ENCODE measurements at places on chromosomes 5 and 9.
A peak's percentile ranks its signal among the peaks of the same experiment; 100 is the strongest.

DNA sequence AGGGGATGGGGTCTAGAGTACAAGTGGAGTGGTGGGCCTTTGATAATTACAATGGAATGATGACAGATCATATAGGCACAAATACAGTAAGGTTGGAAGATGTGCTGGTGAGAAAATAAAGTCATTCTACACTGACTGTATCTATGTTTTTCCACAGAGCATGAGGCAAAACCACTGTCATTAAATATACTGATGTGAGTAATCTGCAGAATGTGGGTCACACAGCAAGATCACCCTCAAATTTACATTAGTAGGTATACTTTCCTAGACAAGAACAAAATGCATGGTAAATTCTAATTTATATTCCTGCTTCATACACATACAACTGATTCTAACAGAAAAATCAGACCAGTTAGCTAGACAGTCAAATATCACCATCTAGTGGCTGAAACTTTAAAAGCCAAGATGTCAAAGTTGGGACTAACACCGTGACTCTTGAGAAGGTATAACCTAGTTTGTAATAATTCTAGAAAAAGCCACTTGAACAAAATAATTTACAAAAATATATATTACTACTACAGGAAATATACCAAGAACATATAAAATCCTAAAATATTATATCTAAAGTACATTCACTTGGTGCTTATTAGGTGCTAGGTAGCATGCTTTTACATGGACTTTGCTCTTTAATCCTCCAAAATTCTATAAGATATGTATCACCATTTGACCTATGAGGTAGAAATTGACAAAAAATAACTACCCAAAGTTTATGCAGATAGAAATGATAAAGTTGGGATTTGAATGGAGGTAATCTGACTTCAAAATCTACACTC lies 19.5 kb downstream of the TTC33 start:
- no peak for DNase-seq

- DNase-seq = no peak
These were observed 149.0 kb downstream of the RANBP17 start for GRCh38 chr5:171010816-171011215.

GRCh38 chr5:50595199-50595598 lies 71.2 kb upstream of the PARP8 start:
- DNase-seq = no peak

DNA sequence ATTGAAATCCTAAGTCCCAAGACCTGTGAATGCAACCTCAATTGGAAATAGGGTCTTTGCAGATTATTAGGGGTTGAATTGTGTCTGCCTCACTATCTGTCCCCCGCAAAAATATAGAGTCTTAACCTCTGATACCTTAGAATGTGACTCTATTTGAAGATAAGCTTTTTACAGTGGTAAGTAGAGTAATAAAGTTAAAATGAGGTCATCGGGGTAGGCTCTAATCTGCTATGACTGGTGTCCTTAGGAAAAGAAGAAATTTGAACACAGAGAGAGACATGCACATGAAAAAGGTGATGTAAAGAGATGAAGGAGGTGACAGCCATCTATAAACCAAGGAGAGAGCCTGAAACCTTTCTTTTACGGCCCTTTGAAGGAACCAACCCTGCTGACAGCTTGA lies 287.1 kb upstream of the ADRA1B start:
- no peak for DNase-seq

- no peak for DNase-seq
These were observed 156.6 kb downstream of the AOPEP start for GRCh38 chr9:94882966-94883641.

DNA sequence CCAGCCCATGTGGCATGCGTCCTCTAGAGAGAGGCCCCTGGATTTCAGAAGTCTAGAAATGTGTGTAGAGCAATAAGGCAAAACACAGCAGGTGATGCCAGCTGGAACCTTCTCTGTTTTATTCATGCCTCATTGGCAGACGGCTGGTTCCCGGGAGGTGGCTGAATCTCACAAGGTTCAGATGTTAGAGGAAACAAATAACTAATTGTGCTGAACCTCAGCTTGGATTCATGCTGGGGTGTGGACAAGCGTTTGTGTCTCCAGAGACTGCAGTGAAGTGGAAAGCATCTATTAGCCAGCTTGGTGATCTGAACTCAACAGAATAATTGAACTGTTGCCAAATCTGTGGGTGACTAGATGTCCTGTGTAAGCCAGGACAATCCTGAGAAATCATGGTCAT lies 131.1 kb upstream of the NR4A3 start:
- DNase-seq = no peak

- no peak for DNase-seq
These were observed 11.0 kb upstream of the ERMP1 start for GRCh38 chr9:5843794-5844471.

GRCh38 chr9:24045150-24045549 lies 219.1 kb upstream of the ELAVL2 start:
- no peak for DNase-seq

DNA sequence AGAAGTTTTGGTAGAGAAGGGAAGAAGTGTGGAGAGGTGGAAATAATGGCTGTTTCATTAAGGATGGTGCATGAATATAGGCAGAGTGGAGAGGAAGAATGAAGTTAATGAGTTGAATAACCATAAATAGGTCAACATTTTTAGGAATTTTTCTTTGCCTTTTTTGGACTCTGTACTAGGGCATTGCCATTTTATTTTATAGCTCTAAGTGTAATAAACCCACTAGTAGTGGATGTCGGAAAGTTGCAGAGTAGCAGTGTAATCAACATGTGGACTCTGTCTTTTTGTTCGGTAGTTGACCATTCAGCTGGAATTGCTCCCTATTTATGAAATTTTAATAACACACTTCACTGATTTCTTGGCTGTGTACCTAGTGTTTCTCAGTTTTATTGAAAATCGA lies 199.1 kb downstream of the WDR70 start:
- no peak for DNase-seq

GRCh38 chr5:23217159-23217558 lies 290.2 kb upstream of the PRDM9 start:
- no peak for DNase-seq

GRCh38 chr9:19028835-19029451 lies 4.1 kb downstream of the SAXO1 start:
- DNase-seq = no peak

DNA sequence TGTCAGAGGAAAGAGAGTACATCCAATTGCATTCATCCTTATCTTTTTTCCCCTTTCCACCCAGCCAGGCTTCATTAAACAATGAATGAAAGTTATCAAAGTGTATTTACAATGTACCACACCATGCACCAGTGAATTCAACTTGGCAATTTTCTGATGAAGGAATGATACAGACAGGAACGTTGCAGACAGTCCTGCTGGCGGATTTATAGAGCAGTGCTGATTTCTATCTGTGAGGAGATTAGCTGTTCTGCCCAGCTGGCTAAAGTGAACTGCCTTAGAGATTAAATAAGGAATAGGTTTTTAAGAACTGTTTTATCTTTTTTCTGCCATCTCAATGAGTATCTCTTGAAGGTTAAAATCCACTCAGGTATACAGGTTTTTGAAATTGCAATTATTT lies 403.9 kb downstream of the CDH18 start:
- DNase-seq = no peak

- DNase-seq = no peak
These were observed 5.6 kb downstream of the EFNA5 start for GRCh38 chr5:107665036-107665570.

GRCh38 chr5:124581738-124582560 lies 164.5 kb downstream of the ZNF608 start:
- DNase-seq = no peak

DNA sequence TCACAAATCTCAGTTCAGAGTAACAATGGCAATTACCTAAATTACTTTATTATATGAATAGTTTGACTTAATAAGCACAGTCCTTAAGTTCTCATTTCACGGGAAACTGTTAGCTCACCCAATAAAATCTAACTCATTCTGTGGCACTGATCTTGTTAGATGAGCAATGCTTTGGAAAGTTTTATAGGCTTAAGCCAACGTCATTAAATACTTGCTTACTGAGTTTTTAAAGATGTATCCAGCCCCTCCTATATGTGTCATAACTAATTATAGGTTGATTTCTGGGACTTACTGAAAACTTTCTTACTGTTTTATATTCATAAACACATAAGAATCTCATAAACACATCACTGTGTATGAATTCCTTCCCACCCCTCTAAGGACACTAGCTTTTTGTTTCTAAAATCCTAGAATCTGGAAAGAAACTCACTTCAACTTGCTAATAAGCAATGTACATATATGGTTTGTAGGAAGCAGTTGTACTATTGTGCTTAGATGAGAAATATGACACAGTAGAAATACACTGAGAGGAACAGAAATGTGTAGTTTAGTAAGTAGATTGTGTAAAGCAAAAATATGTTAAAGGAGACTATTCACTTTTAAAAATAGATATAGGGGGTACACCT lies 14.1 kb upstream of the MARCOL start:
- DNase-seq = no peak

DNA sequence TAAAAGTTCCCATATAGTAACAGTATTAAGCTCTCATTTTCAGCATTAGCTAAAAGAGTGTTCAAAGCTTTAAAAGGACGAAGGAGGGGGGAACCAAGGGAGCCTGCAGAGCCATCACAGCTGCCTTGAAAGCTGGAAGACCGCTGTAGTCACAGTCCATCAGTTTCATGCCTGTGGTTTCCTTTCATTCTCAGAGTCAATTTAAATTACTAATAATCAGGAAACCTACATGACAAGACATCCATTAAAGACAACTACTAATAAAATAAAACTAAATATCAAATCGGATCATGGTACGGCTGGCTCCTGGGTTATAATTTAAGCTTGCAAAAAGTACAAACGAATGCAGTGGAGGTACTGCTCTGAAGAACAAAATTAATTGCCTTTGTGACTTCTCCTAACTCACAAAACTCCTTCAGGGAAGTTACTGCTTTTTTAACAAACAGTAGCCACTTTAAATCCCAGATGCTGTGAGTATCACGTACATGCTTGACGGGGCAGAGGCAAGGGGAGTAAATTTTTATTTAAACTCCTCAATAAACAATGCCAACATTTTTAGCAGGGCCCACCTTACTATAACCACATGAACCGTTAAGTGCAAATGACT lies 213.5 kb downstream of the DENND1A start:
- DNase-seq = no peak

- DNase-seq = no peak
These were observed 1509.7 kb downstream of the MAT2B start for GRCh38 chr5:165015126-165015525.

DNA sequence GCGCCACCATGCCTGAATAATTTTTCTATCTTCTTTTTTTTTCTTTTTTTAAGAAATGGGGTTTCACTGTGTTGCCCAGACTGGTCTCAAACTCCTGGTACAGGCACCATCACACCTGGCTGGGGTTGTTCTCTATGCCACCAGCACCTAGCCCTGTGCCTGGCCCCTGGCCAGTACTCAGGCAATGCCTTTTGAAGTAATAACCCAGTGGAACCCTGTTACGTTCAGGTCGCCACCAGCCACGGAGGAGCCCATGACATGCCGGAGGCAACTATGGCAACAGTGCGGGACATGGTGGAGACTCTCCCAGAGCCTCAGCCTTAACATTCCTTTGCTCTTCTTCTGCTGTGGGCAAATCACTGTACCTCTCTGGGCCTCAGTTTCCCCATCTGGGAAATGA lies 14.1 kb downstream of the COL15A1 start:
- no peak for DNase-seq

DNA sequence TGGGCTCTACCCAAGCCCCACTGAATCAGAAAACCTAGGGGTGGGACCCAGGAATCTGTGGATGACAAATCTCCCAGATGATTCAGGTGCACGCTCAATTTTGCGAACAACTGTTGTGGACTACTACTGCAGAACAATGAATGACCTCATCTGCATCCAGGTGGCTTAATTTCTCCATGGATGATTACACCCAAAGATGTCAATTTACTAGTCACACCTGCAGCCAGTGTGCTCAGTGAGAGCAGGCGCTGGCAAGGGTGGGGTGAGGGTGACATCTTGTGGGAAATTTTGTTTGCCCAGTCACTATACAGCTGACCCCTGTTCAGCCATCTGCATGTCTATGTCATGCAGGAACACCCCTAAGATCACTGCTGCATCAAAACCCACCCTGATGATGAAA lies 118.2 kb downstream of the ENTREP1 start:
- no peak for DNase-seq

- DNase-seq = no peak
These were observed 14.9 kb upstream of the DELE1 start for GRCh38 chr5:141908796-141909195.

DNA sequence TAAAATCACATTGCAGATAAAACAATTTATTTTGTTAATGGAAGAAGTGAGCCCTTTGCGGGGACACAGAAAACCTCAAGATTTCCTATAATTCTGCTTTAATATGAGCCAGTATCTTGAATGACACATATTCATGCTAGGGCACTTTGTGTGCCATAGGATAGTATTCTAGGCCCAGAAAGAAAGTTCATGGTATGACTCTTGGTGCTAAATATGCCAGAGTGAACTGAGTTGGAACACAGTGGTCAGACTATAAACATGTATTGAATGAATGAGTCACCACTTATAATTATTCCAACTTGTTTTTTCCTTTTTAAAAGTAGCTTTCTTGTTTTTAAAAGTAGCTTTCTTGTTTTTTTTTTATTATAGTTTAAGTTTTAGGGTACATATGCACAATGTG lies 46.0 kb downstream of the ADAMTS19 start:
- DNase-seq = no peak

GRCh38 chr9:125902831-125903512 lies 155.8 kb downstream of the PBX3 start:
- DNase-seq = no peak

- DNase-seq = no peak
These were observed 446.6 kb downstream of the ARHGEF28 start for GRCh38 chr5:74072646-74073045.

- DNase-seq = peak; percentile 84
These were observed 3.9 kb upstream of the NKD2 start for GRCh38 chr5:1004461-1005248.

GRCh38 chr5:34439601-34440000 lies 216.5 kb upstream of the RAI14 start:
- DNase-seq = no peak

DNA sequence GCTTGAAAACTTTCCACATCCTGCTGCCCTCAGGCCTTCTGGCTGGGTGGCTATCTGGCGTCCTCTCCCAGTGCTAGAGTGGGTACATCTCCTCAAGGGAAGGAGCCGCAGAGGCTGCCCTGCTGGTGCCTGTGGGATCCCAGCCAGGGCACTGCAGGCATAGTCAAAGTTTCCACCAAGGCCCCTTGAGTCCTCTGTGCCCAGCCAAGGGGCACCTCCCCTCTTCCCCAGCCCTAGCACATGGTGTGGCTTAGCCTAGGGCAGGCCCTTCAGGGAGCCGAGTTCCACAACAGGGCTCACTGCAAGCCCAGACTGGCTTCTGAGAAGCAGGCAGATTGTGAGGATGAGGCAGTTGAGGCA lies 103.2 kb downstream of the RGS3 start:
- DNase-seq = no peak

DNA sequence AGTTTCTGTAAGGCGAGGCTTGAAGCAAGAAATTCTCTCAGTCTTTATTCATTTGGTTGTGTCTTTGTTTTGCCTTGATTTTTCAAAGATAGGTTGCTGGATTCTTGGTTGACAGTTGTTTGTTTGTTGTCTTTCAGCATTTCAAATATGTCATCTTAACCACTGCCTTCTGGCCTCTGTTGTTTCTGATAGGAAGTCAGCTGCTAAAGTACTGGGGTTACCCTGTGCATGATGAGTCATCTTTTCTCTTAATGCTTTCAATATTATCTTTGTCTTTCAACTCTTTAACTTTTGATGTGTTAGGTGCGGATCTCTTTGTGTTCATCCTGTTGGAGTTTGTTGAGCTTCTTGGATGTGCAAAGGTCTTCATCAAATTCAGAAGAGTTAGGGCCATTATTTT lies 1571.3 kb downstream of the MAT2B start:
- no peak for DNase-seq

Measured in right atrium auricular region (tissue), 2 donors.